ENCODE measurements at places on chromosomes 5 and 9.

DNA sequence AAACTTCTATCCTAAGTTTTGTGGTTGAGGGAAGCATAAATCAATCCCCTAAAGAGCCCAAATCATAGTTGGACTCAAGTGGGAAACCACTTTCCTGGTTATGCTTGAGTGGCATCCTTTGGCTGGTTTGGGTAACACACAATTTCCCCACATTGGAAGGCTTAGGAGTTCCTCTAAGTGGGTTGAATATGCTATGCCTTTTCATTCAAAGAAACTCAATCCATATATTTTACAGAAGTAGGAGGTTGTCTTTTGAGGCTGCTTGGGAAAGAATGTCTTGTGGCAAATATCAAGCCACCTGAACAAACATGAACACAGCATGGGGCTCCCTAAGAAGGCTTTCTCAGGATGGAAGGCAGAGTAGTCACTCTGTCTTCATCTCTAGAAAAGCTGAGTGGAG is 121.1 kb downstream of the SPATA31D1 start:
- DNase-seq = no peak
- H3K4me1 ChIP-seq = no peaks in the 10 kb centered on the region
- no peak overlapping the region for H3K27ac ChIP-seq
- no peaks in the 10 kb centered on the region for H3K36me3 ChIP-seq
- H3K27me3 ChIP-seq = no peaks in the 10 kb centered on the region
- no peak overlapping the region for H3K4me3 ChIP-seq

- peaks cover 5% of the 10 kb centered on the region for H3K4me1 ChIP-seq
- no peak overlapping the region for H3K27ac ChIP-seq
- H3K27me3 ChIP-seq = peaks cover 21% of the 10 kb centered on the region
- no peak for DNase-seq
- no peak overlapping the region for H3K4me3 ChIP-seq
These were observed 719.6 kb upstream of the WWC1 start for GRCh38 chr5:167571824-167572223.

DNA sequence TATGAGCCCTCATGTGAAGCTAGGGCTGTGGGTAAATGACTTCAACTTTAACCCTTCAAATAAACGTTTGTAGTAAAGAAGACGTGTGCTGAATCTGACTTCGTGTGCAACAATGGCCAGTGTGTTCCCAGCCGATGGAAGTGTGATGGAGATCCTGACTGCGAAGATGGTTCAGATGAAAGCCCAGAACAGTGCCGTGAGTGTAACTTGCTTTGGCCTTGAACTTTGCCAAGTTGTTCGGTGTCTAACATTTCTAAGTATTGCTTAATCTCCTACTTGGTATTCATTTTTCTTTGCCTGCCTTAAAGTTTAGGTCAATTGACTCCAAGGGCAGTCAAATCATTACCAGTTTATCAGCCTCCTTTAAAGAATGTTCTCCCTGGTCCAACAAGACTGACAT is 18.2 kb downstream of the VLDLR start:
- H3K27me3 ChIP-seq = no peaks in the 10 kb centered on the region
- H3K4me1 ChIP-seq = no peaks in the 10 kb centered on the region
- no peak for DNase-seq
- H3K4me3 ChIP-seq = no peak overlapping the region

DNA sequence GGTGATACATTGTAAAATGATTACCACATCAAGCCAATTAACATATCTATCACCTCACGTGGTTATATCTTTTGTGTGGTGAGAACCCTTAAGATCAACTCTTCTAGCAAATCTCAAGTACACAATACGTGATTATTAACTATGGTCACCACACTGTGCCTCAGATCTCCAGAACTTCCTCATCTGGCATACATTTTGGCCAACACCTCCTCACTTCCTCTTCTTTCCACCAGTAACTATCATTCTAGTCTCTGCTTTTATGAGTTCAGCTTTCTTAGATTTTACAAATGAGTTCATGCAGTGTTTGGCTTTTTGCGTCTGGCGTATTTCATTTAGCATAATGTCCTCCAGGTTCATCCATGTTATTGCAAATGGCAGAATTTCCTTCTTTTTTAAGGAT is 35.8 kb downstream of the PRKACG start:
- H3K36me3 ChIP-seq = no peaks in the 10 kb centered on the region
- no peaks in the 10 kb centered on the region for H3K4me1 ChIP-seq
- no peak overlapping the region for H3K27ac ChIP-seq
- H3K4me3 ChIP-seq = no peak overlapping the region
- no peak for DNase-seq

- no peaks in the 10 kb centered on the region for H3K27me3 ChIP-seq
- no peak for DNase-seq
- no peaks in the 10 kb centered on the region for H3K36me3 ChIP-seq
- H3K4me1 ChIP-seq = peaks cover 12% of the 10 kb centered on the region
- no peak overlapping the region for H3K27ac ChIP-seq
- H3K4me3 ChIP-seq = no peak overlapping the region
These were observed 2.7 kb upstream of the PLGRKT start for GRCh38 chr9:5440426-5440825.

All from osteoblast (primary cell).